ENCODE measurements at places on chromosomes 6 and 20.

- DNase-seq, result no peak
Measured at GRCh38 chr20:25864326-25864962, 167.8 kb upstream of the ZNF337 start.

- no peak for DNase-seq
Measured at GRCh38 chr6:85516168-85516567, 66.3 kb downstream of the NT5E start.

DNA sequence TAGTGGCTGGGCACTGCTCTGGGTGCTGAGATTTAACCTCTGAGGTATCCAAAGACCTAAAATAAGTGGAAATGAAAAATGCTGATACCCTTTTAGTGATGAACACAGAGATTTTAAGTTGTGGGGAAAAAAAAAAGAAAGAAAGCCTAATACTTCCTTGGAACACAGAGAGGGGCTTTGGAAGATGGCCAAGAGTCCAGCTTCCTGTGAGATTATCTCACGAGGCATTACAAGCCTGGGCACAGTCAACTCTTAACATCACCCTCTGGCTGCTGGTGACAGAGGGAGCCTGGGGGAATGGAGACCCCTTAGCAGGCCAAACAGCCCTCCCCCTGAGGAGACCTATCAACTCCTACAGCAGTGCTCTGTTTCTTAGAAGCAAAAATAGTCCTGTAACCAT lies 19.7 kb downstream of the BTN2A1 start:
- DNase-seq, result no peak

- no peak for DNase-seq
Measured at GRCh38 chr6:13303668-13304017, 24.7 kb downstream of the TBC1D7 start.

- no peak for DNase-seq
Measured at GRCh38 chr20:62550087-62550632, 74.4 kb upstream of the GATA5 start.

DNA sequence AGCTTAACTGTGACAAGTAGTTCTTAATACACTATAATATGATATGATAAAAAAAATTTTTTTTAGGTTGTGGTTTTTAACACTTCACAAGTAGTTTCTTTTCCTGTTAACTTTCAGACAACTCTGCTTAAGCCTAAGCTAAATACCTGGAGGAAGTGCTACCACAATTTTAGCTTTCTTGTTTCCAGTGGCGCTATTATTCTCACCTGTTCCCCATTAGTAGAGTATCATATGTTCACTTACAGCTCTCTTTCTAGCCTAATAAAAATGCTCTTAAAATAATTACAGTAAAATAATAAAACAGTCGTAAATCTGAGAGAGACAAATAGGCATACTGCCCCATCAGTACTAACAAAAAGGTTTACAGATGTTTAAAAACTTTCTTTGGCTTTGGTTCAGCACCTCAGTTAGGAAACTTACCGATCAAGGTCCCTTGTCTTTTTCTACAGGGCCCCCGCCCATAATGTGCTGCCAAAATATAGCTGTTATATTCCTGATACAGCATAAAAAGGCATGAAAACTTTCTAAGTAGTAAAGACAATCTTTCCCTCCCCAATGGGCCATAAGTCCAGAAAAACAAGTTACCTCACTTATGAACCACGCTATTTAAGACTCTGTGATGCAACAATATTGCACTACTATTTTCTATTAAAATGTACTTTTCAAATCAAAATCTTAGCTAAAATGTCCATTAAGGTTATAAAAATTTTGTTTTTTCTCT lies 57.9 kb downstream of the SESN1 start:
- no peak for DNase-seq

DNA sequence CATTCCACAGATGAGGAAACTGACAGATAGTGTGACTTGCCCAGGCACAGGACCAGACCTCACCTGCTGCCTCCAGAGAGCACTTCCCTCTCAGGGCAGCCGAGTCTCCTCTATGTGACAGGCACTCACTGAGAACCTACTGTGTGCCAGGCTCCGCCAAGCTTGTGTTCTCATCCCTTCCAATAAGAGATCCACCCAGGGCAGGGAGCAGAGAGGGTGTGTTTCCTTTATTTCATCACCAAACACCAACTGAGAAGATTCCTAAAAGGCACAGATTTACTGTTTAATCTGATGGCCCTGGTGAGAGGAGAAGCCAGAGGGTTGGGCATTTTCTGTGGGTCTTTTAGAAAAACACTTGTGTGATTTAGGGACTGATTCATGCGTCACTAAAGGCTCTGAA lies 20.5 kb downstream of the SIRPA start:
- DNase-seq, result no peak

DNA sequence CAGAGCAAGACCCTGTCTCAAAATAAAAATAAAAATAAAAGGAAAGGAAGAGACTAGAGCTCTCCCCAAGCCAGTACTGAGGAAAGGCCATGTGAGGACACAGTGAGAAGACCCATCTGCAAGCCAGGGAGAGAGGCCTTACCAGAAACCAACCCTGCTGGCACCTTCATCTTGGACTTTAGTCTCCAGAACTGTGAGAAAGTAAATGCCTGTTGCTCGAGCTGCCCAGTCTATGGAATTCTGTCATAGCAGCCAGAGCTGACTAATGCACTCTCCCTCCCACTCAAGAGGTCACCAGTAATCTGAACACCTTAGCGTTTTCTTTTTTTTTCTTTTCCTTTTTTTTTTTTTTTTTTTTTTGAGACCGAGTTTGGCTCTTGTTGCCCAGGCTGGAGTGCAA lies 7.3 kb upstream of the PRPH2 start:
- DNase-seq, result no peak

DNA sequence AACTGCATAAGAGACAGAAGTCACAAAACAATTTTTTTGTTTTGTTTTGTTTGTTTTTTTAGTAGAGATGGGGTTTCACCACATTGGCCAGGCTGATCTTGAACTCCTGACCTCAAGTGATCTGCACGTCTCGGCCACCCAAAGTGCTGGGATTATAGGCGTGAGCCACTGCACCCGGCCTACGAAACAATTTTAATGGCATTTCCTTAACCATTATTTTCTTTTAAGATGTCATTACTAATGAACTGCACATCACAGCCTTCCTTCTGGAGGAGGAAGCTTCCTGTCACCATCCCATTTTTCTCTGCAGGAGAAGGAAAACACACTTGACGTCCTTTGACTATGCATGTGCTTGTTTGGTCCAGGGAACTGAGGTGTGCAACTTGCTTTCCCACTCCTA lies 125.3 kb upstream of the AKIRIN2 start:
- no peak for DNase-seq

DNA sequence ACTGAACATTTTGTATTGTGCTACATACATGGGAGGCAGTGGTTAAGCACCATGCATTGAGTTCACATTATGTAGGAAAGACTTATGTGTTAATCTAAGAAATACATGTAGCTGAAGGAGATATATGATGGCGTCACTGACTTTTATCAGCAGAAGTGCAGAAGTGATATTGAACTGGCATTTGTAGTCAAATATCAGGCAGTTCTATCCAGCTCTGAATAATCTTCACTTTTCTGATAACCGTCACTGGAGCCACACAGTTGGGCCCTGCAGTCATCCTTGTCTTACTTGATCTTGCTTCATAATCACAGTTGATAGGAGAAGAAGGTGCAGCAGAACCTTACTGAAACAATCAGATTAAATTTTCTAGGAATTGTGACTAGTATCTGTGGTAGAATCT lies 26.4 kb downstream of the CRISP1 start:
- no peak for DNase-seq

All from D341Med (cell line).